ENCODE measurements at places on chromosomes 4 and X. TPM values are rescaled to one million over a fixed set of nuclear protein-coding genes. Genes with fewer than 3 reads are reported as not detected.

GRCh38 chrX:72043636-72044035, 88.1 kb downstream of the RTL5 start:
- no peak for DNase-seq

GRCh38 chrX:105266456-105266855, 46.0 kb upstream of the TEX13A start:
- no peak for DNase-seq

The SHISA3 gene
- 3.6 TPM for total RNA-seq

- DNase-seq: no peak
These were observed 72.6 kb upstream of the DHX15 start for GRCh38 chr4:24656906-24657305.

DNA sequence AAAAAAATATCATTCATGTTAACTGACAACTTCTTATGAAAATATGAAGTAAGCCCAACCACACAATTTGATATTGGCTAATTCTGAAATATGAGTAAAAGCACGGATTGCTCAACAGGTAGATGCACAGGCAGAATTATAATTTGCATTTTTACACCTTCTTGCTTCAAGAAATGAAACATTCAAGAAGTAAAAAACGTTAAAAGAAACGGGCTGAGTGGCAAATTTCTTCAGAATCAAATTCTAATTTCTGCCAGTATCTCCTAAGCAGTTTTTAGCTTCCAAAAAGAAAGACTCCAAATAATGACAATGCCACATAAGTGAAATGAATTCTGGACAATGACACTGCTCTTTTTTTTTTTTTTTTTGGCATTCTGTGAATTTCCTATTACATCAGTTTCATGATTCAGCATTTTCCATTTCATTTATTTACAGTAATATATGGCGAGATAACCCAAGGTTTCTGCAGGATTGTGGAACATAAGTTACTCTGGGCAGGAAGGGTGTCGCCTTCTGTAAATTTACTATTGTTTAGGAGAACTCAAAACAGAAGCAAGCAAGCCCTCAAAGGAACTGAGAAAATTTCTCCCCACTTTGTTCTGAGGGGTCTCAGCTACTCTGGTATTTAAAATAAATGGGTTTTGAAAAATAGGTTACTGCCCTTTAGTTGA, 1.4 kb downstream of the SEL1L3 start:
- no peak for DNase-seq

The MAGEB1 gene
- not detected for total RNA-seq

The GPR143 gene
- 16.6 TPM for total RNA-seq

The SMIM10 gene
- total RNA-seq: 5.5 TPM

GRCh38 chrX:9737363-9737762, 28.3 kb downstream of the GPR143 start:
- DNase-seq: no peak

GRCh38 chrX:19030805-19031204, 46.9 kb upstream of the PHKA2 start:
- no peak for DNase-seq

The TGIF2LX gene
- not detected for total RNA-seq

The CLNK gene
- total RNA-seq: not detected

DNA sequence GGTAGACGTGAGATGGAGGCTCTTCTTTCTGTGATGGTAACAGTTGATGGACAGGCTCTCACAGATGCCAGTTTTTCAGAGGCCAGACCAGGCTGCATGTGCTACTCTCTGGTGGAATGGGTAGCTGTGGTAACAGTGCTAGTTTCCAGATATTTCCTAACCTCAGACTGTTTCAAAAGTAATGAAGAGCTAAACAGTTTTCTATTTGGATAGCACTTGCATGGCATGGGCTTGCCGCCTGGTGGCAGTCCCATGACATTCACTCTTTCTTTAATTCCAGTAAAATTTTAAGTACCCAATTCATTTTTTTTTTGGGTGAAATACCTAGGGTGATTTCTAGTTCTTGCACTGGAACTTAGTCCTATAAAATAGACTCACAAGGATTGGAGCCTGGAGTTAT, 220.2 kb upstream of the MAD2L1 start:
- no peak for DNase-seq

The HELT gene
- not detected for total RNA-seq

DNA sequence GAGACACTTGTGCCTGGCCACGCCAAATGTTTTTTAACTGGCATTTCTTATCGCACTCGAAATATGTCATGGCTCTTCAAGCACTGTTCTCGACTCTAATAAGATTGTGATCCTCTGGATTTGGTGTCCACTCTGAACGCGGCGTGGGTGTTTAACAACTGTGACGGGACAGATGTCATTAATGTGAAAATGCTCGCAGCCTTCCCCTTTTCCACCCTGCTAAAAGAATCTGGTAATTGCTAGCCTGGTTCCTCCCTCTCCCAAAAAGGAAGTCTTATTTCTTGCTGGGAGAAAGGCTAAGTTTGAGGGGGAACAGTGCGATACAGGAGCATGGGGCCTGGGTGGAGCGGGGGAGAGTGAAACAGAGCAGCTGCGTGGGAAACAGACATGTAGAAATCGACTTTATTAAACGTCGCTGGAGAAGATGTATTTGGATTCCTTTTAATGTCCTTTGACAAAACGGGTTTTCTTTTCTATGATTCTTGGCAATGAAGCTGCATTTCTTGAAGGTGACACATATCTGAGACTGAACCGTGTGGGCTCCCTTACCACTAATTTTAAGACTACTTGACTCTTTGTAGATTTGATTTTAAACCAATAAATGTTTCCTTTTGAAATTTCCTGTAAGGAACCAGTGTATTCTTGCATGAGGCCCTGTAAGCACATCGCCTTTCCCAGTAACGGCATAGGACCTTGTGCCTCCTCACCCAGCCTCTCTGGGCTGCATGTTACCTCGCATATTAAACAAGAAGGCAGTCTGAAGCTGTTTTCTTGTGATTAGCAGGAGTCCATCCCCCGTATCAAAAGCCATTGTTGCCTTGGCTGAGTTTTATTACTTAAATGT, 17.8 kb downstream of the TBC1D1 start:
- no peak for DNase-seq

The SPATA18 gene
- 4.1 TPM for total RNA-seq

The HTT-AS gene
- total RNA-seq: not detected

GRCh38 chr4:79551555-79551954, 143.5 kb upstream of the GK2 start:
- no peak for DNase-seq

GRCh38 chr4:110197529-110198042, 829 bp downstream of the ELOVL6 start:
- no peak for DNase-seq

DNA sequence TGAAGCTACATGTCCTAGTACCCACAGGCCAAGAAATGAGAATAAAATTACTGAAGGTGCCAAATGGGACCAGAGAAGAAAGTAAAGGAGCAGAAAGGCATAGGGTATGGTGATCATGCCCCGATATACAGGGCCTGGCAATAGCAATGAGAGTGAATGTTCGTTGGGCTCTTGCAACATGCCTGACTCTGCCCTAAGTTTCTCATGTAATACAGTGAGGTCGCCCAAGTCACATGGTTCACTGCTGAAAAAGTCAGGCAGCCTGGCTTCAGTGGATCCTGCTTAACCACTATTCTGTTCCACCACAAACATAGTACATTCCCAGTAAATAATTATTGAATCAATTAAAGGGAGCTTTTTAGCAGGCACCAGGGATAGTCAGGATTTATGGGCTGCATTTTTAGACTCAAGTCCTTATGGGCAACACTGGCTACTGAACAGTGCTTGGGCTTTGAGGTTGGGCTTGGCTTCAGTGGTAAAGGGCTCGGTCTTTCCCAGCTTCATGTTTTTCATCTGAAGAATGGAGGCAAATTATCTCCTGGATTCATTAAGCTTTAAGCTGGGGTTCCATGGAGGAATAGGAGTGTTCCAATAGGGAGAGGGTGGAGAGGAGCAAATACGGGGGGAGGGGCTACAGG, 67.1 kb upstream of the ZNF518B start:
- no peak for DNase-seq

- no peak for DNase-seq
These were observed 22.3 kb downstream of the ZNF718 start for GRCh38 chr4:146621-147020.

GRCh38 chr4:156241896-156242295, 288.2 kb upstream of the CTSO start:
- DNase-seq: no peak

DNA sequence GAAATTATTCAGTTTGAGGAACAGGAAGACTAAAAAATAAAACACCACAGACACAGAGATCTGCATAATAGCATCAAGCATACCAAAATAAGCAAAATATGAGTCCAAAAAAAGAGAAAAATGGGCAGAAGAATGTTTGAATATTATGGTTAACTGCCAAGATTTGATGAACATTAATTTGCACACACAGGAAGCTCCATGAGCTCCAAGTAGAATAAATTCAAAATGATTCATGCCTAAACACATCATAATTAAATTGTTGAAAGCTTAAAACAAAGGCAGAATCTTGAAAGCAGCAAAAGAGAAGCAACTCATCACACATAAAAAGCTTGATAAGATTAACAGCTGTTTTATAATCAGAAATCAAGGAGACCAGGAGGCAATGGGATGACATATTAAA, 156.6 kb upstream of the ARSJ start:
- no peak for DNase-seq

- no peak for DNase-seq
These were observed 237.9 kb downstream of the PACRGL start for GRCh38 chr4:20938204-20938603.

- no peak for DNase-seq
These were observed 228.6 kb downstream of the QDPR start for GRCh38 chr4:17283251-17283650.

The VSIG4 gene
- not detected for total RNA-seq

DNA sequence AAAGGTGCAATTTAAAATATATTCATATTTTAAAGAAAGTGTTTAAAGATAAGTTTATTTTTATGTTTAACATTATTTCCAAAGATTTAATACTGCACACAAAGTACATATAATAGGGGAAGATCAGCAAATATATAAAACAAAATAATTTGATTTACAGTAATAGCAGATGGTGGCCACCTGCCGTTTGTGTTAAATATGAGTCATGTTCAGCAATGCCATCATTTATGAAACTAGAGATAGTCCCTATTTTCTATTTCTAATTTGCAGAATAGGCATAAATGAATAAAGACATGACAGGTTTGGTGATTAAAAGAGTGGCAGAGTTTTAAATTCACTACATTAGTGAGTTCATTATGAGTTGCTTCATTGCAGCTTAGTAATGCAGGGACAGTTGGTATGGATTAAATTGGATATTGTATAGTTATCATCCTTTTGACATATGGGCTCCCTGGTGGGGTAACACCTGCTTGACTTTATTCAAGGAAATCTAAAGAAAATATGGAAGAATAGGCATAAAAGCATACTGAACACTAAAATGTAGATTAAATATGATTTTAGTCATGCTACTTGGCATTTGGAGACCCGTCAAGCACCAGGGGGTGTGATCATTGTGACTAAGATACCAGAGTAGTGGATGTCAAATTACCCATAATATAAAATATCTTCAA, 78.8 kb upstream of the BANK1 start:
- DNase-seq: no peak

DNA sequence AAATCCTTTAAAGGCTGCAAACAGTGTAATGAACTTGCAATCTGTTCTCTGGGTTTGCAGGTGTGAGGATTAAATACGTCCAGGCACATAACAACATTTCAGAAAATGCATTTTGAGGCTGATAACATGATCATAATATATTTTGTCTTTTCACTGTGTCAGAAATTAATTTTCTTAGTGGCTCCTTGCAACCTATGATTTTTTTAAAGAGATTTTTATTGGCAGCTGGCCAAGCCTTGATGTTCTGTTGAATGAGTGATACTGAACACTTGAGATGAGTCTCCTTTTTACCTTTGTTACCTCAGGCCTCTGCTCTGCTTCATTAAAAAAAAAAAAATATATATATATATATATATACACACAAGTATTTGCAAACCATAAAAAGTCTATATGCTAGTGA, 68.2 kb upstream of the TENM3 start:
- no peak for DNase-seq

The MAGEA1 gene
- total RNA-seq: not detected

- DNase-seq: no peak
These were observed 24.6 kb downstream of the F9 start for GRCh38 chrX:139554991-139555675.

The FRG2 gene
- not detected for total RNA-seq

DNA sequence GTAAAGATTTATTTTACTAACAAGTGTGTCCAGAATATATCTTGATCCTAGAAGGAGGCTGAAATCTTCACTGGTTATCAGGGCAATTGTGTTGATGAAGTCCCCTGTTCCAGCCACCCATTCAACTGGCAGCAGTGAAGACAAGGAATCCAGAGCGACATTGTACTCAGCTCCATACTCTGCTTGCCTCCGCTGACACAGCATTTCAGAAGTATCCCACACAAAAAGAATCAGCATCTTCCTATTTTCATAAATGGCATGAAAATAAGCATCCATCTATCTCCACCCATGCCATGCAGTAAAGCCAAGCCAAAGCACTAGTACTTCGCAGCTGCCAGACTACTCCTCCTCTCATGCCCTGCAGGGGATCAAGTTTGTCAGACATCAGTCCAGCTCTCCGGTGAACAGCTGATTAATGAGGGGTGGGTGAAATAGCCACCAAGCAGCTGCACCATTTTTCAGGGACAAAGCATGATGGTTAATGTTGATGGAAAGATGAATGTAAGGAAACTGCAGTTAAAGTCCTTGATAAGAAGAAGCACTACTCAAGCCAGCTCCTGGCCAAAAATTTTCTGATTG, 54.0 kb downstream of the COL25A1 start:
- no peak for DNase-seq

DNA sequence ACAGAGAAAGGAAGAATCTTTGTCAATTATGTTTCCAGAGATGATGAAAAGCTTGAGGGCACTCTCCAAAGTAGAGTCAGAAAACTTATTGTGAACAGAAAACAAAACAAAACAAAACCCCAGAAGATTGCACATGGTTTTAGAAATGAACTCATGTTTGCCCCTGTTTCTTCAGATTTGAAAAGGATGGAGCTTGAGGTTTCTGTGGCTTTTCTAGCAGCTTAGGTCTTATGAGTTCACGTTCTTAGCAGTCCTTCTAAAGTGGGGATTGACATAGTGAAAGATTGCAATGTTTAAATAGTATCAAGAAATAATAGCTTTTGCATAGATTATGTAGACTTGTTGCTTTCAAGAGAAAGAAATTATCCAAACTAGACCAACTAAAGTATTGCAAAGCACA, 421.8 kb downstream of the GBA3 start:
- DNase-seq: no peak

GRCh38 chr4:150818661-150819060, 196.4 kb downstream of the LRBA start:
- no peak for DNase-seq

DNA sequence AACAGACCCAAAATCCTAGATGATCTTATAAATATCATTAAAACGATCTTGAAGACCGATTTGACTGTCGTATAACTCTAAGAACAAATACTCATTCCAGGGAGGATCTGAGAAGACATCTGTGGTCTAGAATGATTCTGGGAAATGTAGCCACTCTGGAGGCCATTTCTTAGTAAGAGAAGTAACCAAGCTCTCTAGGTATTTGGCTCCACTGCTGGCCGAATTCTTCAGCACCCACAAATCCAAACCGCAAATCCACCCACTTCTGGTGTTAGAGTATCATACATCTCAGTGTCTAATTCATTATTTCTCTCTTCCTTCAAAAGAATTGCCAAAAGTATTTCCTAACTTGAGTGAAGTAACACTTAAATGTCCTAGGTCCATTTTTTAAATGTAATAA, 23.9 kb downstream of the KLHL5 start:
- DNase-seq: no peak

GRCh38 chr4:3532751-3533422, 665 bp upstream of the LRPAP1 start:
- no peak for DNase-seq

Measured in epithelial cell of proximal tubule (primary cell).